GM23338 (cell line): ENCODE measurements at places on chromosomes 4 and X. TPM values are rescaled to one million over a fixed set of nuclear protein-coding genes. Genes with fewer than 3 reads are reported as not detected.
A peak's percentile ranks its signal among the peaks of the same experiment; 100 is the strongest.

Gene RAB40AL
- 0.83 and 1.6 TPM in 2 replicates for total RNA-seq

Gene ALPK1
- total RNA-seq, result 0.49 and 2.0 TPM in 2 replicates

Gene TET2
- 1.8 and 2.2 TPM in 2 replicates for total RNA-seq

Gene GNL3L
- total RNA-seq, result 67.3 and 79.9 TPM in 2 replicates

Gene MAP7D2
- 0.90 and 0.97 TPM in 2 replicates for total RNA-seq

Gene CORIN
- not detected in 2 replicates for total RNA-seq

Gene REELD1
- not detected in 2 replicates for total RNA-seq

Gene ZCCHC12
- total RNA-seq, result 0.08 and 0.38 TPM in 2 replicates

Gene ADRA2C
- 16.3 and 16.6 TPM in 2 replicates for total RNA-seq

- no peak for DNase-seq
- no peaks in the 10 kb centered on the region for H3K4me1 ChIP-seq
- no peaks in the 10 kb centered on the region for H3K36me3 ChIP-seq
- no peak overlapping the region for H3K4me3 ChIP-seq
Observed at GRCh38 chr4:53511014-53511413, 80.3 kb downstream of the LNX1 start.

DNA sequence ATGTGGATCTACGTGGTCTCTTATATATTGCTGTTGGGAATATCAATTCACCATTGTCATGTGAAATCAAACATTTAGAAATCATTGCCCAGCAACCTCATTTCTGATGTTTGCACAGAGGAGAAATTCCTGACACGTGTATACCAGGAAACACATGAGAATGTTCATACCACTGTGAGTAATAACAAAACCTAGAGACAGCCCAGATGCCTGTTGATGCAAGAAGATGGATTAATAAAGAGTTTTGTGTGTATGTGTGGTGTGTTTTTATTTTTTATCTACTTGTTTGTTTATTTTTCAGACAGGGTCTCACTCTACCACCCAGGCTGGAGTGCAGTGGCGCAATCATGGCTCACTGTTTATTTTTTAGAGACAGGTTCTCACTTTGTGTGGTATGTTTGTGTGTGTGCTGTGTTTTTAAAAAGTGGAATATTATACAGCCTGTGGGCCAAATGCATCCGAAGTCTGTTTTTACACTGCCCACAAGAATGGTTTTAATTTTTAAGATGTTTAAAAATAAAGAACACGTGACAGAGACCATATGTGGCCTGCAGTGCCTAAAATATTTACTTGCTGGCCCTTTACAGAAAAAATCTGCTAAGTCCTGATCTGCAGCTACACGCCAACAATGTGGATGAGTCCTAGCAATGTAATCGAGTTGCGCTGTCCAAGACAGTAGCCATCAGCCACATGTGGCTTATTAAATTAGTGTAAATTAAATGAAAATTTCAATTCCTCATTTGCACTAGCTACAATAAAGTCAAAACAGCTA lies 39.2 kb downstream of the TXLNG start:
- H3K4me1 ChIP-seq, result no peaks in the 10 kb centered on the region
- no peak for DNase-seq
- no peak overlapping the region for H3K4me3 ChIP-seq
- no peaks in the 10 kb centered on the region for H3K27me3 ChIP-seq
- peaks cover 5% of the 10 kb centered on the region for H3K36me3 ChIP-seq

GRCh38 chr4:54094451-54094850 lies 5.5 kb upstream of the GSX2 start:
- no peak overlapping the region for H3K27ac ChIP-seq
- H3K27me3 ChIP-seq, result peaks cover 100% of the 10 kb centered on the region
- H3K36me3 ChIP-seq, result no peaks in the 10 kb centered on the region
- H3K4me3 ChIP-seq, result peak overlapping the region; percentile 68
- peak; percentile 29 for DNase-seq

DNA sequence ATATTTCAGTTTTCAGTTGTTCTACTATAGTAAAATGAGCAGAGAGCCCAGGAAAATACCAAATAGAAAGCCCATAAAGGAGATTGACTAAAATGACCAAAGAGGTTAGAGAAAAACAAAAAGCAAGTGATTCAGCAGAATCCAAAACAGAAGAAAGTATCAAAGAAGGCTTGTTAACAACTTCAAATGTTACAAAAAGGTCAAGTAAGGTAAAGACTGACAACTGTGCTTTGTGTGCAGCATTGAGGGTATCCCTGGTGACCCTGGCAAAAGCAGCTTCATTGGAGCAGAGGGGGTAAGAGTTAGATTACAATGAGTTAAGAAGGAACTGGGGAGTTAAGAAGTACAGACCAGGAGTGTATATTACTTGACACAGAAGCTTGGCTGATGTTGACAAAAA lies 317.9 kb downstream of the OPHN1 start:
- no peaks in the 10 kb centered on the region for H3K36me3 ChIP-seq
- no peak overlapping the region for H3K27ac ChIP-seq
- H3K4me1 ChIP-seq, result peaks cover 9% of the 10 kb centered on the region

GRCh38 chrX:17860179-17860780 lies 818 bp downstream of the RAI2 start:
- peak overlapping the region; percentile 65 for H3K4me3 ChIP-seq
- peaks cover 66% of the 10 kb centered on the region for H3K27me3 ChIP-seq
- H3K36me3 ChIP-seq, result no peaks in the 10 kb centered on the region
- H3K4me1 ChIP-seq, result no peaks in the 10 kb centered on the region
- peak; percentile 37 for DNase-seq

GRCh38 chr4:36029951-36030350 lies 214.4 kb downstream of the ARAP2 start:
- no peak overlapping the region for H3K27ac ChIP-seq
- no peaks in the 10 kb centered on the region for H3K36me3 ChIP-seq
- H3K27me3 ChIP-seq, result no peaks in the 10 kb centered on the region
- DNase-seq, result no peak
- peaks cover 15% of the 10 kb centered on the region; the same call in 1 of the 2 replicates for H3K4me1 ChIP-seq
- H3K4me3 ChIP-seq, result no peak overlapping the region

DNA sequence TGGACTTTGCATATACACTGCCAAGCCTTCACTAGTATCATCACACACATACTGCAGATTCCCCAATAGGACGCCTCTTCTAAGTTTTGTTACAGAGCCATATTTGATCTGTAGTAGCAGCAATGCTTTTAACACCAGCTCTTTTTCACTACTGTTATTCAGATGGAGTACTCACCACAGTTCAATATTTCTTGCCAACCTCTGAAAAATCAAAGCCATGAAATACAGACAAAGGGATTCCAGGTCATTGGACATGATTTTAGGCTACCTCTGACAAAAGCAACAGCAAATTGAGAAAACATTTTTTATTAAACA lies 390.7 kb upstream of the ADGRL3 start:
- H3K36me3 ChIP-seq, result no peaks in the 10 kb centered on the region
- H3K27ac ChIP-seq, result no peak overlapping the region
- H3K4me1 ChIP-seq, result no peaks in the 10 kb centered on the region
- no peak overlapping the region for H3K4me3 ChIP-seq

- H3K27me3 ChIP-seq, result no peaks in the 10 kb centered on the region
- no peak overlapping the region for H3K27ac ChIP-seq
- peaks cover 8% of the 10 kb centered on the region; the same call in 1 of the 2 replicates for H3K36me3 ChIP-seq
- no peak overlapping the region for H3K4me3 ChIP-seq
- DNase-seq, result no peak
Observed at GRCh38 chr4:102684610-102685052, 76.1 kb downstream of the MANBA start.

- H3K4me1 ChIP-seq, result no peaks in the 10 kb centered on the region
- no peak for DNase-seq
- no peak overlapping the region for H3K27ac ChIP-seq
- H3K36me3 ChIP-seq, result no peaks in the 10 kb centered on the region
- no peaks in the 10 kb centered on the region for H3K27me3 ChIP-seq
Observed at GRCh38 chr4:102454268-102454667, 46.9 kb upstream of the NFKB1 start.

- H3K27ac ChIP-seq, result no peak overlapping the region
- H3K4me1 ChIP-seq, result no peaks in the 10 kb centered on the region
- DNase-seq, result no peak
- H3K36me3 ChIP-seq, result no peaks in the 10 kb centered on the region
- H3K4me3 ChIP-seq, result no peak overlapping the region
Observed at GRCh38 chrX:153380691-153381090, 20.5 kb downstream of the PNMA6E start.

GRCh38 chrX:6909396-6909795 lies 238.1 kb upstream of the STS start:
- no peaks in the 10 kb centered on the region for H3K36me3 ChIP-seq
- H3K4me3 ChIP-seq, result no peak overlapping the region
- no peak for DNase-seq
- no peak overlapping the region for H3K27ac ChIP-seq

DNA sequence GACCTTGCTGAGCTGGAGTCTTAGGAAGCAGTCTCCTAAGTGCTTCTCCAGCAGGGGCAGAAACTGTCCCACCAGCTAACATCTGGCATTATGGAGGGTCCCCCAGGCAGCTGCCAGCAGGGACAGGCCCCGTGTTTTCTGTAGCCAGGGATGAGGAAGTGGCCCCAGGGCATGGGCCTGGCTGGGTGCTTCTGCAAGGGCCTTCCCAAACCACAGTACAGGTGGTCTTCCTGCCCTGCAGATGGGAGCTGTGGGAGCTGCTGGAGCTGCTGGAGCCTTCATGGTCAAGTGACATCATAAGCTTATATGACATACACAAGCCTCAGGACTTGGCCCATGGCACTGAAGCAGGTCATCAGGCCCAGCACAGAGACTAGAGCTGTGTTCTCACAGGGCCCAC lies 5.0 kb upstream of the MSANTD1 start:
- H3K4me1 ChIP-seq, result no peaks in the 10 kb centered on the region
- H3K4me3 ChIP-seq, result no peak overlapping the region
- H3K27me3 ChIP-seq, result no peaks in the 10 kb centered on the region
- no peak overlapping the region for H3K27ac ChIP-seq
- H3K36me3 ChIP-seq, result peaks cover 7% of the 10 kb centered on the region; the same call in 1 of the 2 replicates

GRCh38 chr4:42280327-42281095 lies 116.8 kb upstream of the SHISA3 start:
- peaks cover 6% of the 10 kb centered on the region; the same call in 1 of the 2 replicates for H3K4me1 ChIP-seq
- H3K27ac ChIP-seq, result no peak overlapping the region
- H3K27me3 ChIP-seq, result no peaks in the 10 kb centered on the region
- no peak overlapping the region for H3K4me3 ChIP-seq
- no peaks in the 10 kb centered on the region for H3K36me3 ChIP-seq

- H3K36me3 ChIP-seq, result no peaks in the 10 kb centered on the region
- H3K27ac ChIP-seq, result no peak overlapping the region
- H3K27me3 ChIP-seq, result no peaks in the 10 kb centered on the region
- H3K4me3 ChIP-seq, result no peak overlapping the region
- no peaks in the 10 kb centered on the region; the same call in 1 of the 2 replicates for H3K4me1 ChIP-seq
Observed at GRCh38 chr4:119872371-119873016, 194.2 kb downstream of the MAD2L1 start.

GRCh38 chrX:103849558-103849957 lies 17.5 kb upstream of the RAB9B start:
- no peaks in the 10 kb centered on the region for H3K27me3 ChIP-seq
- no peak for DNase-seq
- no peaks in the 10 kb centered on the region for H3K36me3 ChIP-seq
- H3K4me1 ChIP-seq, result no peaks in the 10 kb centered on the region

GRCh38 chr4:53307819-53308780 lies 57.8 kb downstream of the SCFD2 start:
- no peak overlapping the region for H3K27ac ChIP-seq
- no peak for DNase-seq
- no peaks in the 10 kb centered on the region for H3K4me1 ChIP-seq
- H3K4me3 ChIP-seq, result no peak overlapping the region

GRCh38 chr4:55438314-55438713 lies 42.6 kb downstream of the TMEM165 start:
- DNase-seq, result no peak
- H3K27me3 ChIP-seq, result no peaks in the 10 kb centered on the region
- no peak overlapping the region for H3K27ac ChIP-seq
- H3K4me3 ChIP-seq, result no peak overlapping the region
- H3K36me3 ChIP-seq, result peaks cover 26% of the 10 kb centered on the region

GRCh38 chr4:4496592-4497372 lies 45.1 kb downstream of the STX18 start:
- peaks cover 11% of the 10 kb centered on the region for H3K4me1 ChIP-seq
- H3K36me3 ChIP-seq, result no peaks in the 10 kb centered on the region

- peaks cover 4% of the 10 kb centered on the region; the same call in 1 of the 2 replicates for H3K4me1 ChIP-seq
- no peaks in the 10 kb centered on the region for H3K27me3 ChIP-seq
- H3K27ac ChIP-seq, result no peak overlapping the region
- no peak overlapping the region for H3K4me3 ChIP-seq
- no peak for DNase-seq
Observed at GRCh38 chr4:28918871-28919270, 1801.3 kb upstream of the PCDH7 start.

DNA sequence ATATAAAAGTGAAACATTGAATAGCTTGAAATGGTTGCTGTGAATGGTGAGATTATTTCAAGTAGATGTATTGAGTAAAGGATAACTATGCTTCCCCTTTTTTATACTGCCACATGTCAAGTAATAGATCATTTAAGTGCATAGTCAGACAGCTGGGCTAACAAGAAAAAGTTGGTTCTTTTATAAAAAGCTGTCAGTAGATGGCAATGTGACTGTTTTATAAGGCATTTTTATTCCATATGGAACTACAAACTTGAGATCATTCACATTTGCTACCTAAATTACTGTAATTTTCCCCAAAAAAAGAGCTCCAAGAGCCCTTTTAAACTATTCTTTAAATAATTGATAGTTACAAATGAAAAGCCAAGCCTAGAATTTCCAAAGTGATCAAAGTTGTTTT lies 831.0 kb downstream of the C4orf33 start:
- no peak overlapping the region for H3K27ac ChIP-seq
- H3K4me3 ChIP-seq, result no peak overlapping the region
- H3K4me1 ChIP-seq, result peaks cover 14% of the 10 kb centered on the region
- DNase-seq, result peak; percentile 21
- no peaks in the 10 kb centered on the region for H3K36me3 ChIP-seq
- no peaks in the 10 kb centered on the region for H3K27me3 ChIP-seq
